Psoas muscle (tissue), 8 donors: ENCODE measurements at places on chromosomes 1 and 21. TPM values are rescaled to one million over a fixed set of nuclear protein-coding genes. Genes with fewer than 3 reads are reported as not detected.
A peak's percentile ranks its signal among the peaks of the same experiment; 100 is the strongest.

- H3K27ac ChIP-seq = no peak overlapping the region
- H3K36me3 ChIP-seq = no peaks in the 10 kb centered on the region
- H3K4me1 ChIP-seq = no peaks in the 10 kb centered on the region
- DNase-seq = no peak
These were observed 87.0 kb upstream of the GALNT2 start for GRCh38 chr1:229980009-229980408.

DNA sequence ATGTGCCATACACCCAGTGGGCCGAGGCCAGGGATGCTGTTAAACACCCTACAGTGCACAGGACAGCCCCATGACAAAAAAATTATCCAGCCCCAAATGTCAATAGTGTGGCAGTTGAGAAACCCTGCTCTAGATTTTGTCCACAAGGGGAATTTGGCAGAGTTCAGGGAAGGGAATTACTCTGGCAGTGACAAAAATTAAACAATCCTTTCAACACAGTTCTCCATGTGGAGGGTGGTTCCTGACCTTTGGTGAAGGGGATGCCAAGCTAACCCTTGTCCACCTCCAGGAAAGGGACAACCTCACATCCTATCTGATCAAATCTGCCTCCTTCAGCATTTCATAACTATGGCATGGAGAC, 28.4 kb upstream of the CD84 start:
- H3K36me3 ChIP-seq = no peaks in the 10 kb centered on the region
- no peaks in the 10 kb centered on the region for H3K27me3 ChIP-seq
- H3K4me3 ChIP-seq = no peak overlapping the region

DNA sequence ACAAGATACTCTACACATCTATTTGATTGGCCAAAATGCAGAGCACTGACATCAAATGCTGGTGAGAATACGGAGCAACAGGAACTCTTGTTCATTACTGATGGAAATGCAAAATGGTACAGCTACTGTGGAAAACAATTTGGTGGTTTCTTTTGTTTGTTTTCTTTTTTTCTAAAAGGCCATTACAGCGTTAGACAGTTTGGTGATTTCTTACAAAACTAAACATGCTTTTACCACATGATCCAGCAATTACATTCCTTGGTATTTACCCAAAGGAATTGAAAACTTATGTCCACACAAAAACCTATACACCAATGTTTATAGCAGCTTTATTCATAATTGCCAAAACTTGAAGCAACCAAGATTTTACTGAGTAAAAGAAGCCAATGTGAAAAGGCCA, 66.4 kb upstream of the FBXO28 start:
- DNase-seq = no peak
- no peaks in the 10 kb centered on the region for H3K36me3 ChIP-seq
- H3K4me1 ChIP-seq = no peaks in the 10 kb centered on the region
- H3K27ac ChIP-seq = no peak overlapping the region
- peaks cover 1% of the 10 kb centered on the region for H3K27me3 ChIP-seq
- no peak overlapping the region for H3K4me3 ChIP-seq

- no peak for DNase-seq
- peak overlapping the region; percentile 37 for H3K4me3 ChIP-seq
- no peaks in the 10 kb centered on the region for H3K27me3 ChIP-seq
- peaks cover 39% of the 10 kb centered on the region for H3K4me1 ChIP-seq
- H3K36me3 ChIP-seq = no peaks in the 10 kb centered on the region
These were observed 59.8 kb downstream of the MAST2 start for GRCh38 chr1:45863218-45863617.

The SH2D1B gene
- total RNA-seq = 1.6 TPM
